NCI-H1092 (cell line): ENCODE measurements at places on chromosomes 2 and 18.

DNA sequence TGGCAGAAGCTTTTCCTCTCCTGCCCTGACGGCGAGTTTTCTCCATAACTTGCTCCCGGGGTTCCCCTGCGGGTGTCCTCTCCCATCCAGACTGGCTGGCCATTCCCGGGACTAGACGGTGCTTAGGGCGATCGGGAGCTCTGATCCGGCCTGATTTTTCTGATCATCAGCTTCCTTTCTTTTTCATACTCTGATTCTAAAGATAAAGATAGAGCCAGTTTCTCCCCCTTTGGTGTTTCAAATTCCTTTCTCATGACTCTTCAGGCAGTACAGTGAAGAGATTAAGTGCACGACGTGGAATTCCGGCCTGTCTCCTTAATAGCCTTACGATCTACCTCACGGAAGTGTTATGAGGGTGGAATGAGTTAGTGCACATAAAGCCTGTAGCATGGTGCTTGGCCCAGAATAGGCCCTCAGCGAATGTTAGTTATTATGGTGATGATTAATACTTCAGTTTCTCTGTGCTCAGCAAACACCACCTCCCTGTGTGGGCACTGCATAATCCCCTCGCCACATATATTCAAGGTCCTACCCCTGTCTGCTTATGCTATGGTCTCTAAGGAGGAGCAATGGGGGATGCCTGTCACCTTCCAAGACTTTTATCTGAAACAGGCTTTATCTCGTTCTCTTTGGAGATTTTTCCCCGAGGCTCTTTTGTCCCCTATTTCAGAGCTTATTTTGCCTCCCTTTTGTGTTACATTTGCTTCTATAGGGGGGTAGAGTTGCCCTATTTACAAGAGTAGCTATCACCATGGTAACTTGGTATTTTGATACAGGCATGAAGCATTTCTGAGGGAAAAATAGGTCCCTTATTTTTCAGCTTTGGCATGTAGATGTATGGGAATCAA, 254.8 kb downstream of the CDH2 start:
- no peak for DNase-seq

- DNase-seq = no peak
Observed at GRCh38 chr18:79511271-79511670, 115.5 kb downstream of the NFATC1 start.

GRCh38 chr2:166170356-166170755, 42.5 kb upstream of the SCN1A start:
- no peak for DNase-seq

- peak; percentile 14 for DNase-seq
Observed at GRCh38 chr2:156423674-156424282, 12.4 kb upstream of the GPD2 start.

- no peak for DNase-seq
Observed at GRCh38 chr2:100184055-100184737, 41.8 kb upstream of the AFF3 start.

DNA sequence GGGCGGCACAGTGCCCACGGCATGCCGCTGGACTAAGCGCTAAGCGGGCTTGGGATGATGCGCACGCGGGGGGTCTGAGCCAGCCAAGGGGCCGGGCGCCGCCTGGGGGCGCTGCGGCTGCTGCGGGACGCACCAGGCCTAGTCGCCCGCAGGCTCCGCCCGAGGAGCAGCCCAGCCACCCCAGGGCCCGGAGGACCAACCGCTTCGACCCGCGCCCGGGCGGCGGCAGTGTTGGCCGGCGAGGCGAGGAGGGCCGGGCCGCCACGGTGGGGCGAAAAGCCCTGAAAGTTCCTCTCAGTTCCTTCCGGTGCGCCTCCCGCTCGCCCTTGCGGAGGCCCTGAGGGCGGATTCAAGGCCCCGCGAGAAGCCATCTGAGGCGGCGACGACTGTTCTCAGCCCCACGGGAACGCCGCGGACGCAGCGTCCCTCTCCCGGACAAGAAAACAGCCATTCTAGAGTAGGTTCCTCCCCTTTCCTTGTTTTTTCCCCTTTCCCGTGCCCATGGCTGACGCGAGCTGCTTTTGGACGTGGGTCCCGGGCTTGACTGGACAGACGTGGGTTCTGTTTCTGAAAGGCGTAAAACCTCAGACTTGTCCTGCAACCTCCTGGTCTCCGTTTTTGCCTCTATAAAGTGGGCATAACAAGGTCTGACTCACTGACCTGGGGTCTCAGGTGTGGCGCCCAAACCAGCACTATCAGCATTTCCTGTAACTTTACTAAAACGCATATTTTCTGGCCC, at the start of gene ANKAR:
TSS of gene ANKAR (plus strand) at position 297 of the 739 bp plus-strand sequence. CDS start 1,821 bp downstream, outside the sequence.
- DNase-seq = peak; percentile 11

DNA sequence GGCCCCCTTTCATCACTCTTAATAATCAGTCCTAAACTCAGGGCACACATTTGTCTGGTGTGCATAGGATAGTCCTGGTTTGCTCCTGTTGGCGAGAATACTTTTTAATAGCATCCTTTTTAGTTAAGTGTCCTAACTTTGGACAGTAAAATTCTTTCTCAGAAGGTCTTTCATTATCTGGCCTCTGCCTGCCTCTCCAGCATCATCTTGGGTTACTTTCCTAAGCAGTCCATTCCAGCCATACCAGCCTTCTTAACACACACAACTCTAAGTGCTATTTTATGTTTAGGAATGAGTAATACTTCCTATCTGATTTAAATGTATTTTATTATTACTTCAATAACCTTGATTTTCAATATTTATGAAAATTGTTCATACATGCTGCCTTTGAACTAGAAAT, 151.0 kb downstream of the ACOXL start:
- no peak for DNase-seq

DNA sequence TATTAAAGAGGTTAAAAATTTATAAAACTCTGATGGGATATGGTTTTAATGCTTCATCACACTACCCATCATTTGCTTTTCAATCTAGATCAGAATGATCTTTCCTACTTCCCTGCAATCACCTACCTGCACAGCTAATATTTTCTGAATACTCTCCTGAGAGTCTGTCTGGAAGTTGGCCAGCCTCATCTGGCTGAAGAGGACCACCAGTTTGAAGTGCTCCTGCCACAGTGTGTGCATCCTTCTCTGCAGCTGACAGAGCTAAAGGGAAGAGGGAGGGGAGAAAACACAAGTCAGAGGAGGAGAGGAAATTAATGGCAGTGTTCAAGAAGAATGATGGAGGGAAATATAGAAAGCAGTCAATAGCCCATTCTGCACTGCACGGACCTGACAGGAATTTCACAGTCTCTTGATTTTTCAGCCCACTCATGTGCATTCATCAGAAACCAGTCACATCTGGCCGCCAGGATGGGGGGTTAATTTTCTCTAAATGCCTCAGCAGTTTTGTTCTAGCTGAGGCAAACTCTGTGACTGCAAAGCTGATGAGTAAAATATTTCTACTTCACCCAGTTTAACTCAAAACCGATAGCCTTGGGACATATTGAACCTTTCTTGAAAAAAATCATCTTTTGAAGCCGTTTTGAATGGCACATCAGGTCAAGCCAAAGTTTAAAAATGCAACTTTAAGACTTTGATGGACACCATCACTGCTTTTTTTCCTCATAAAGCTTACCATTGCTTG, 201.8 kb upstream of the KLHL14 start:
- peak; percentile 74 for DNase-seq

GRCh38 chr2:16252251-16252650, 311.9 kb downstream of the MYCN start:
- no peak for DNase-seq

DNA sequence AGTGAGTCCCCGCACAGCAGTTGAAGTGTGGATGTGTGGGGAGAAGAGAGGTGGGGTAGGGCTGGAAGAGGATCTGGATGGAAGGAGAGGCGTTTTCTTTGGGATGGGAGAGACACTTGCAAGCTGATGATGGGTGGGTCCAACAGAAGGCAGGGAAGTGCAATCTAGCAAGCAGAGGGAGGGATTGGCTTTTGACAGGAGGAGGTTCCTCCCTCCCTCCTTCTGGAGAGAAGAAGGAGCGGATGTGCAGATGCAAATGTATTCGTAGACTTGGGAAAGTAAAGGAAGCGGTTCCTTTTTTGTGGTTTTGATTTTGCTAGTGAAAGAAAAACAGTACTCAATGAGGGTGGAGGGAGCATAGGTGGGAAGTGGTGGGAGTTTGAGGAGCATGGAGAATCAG, 48.9 kb downstream of the LAMA3 start:
- no peak for DNase-seq

DNA sequence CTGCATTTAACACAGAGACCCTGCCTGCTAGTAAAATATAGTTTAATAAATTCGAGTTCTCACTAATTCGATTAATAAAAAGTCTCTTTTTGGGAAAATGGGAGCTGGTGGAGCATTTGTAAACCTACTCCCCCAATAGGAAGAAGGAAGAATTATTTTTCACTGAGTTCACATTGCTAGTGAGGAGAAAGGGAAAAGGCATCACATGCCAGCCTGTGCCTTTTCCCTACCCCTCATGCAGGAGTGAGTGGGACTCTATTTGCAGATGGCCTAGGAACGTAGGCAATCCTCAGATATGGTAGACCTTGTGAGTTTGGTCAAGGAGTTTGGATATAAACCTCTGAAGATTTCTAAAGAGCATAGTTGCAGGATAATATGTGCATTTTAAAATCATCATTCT, 218.4 kb upstream of the TRIB2 start:
- DNase-seq = no peak

DNA sequence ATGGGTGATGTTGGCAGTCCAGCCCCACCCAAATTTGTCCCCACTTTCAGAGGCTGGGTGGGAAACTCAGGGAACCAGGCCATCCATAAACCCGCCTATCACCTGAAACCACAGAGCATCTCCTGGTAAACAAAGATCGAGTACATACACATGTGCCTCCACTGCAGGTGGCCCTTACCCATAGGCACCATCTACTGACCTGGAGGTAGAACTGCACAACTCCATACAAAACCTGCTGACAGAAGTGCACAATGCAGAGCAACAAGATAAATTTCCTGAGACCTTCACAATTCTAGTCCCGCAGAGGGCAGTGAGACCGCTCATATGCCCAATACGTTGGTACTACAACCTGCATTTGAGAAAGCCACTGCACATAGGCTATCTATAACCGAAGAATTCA, 856.3 kb downstream of the SUCLG1 start:
- no peak for DNase-seq

DNA sequence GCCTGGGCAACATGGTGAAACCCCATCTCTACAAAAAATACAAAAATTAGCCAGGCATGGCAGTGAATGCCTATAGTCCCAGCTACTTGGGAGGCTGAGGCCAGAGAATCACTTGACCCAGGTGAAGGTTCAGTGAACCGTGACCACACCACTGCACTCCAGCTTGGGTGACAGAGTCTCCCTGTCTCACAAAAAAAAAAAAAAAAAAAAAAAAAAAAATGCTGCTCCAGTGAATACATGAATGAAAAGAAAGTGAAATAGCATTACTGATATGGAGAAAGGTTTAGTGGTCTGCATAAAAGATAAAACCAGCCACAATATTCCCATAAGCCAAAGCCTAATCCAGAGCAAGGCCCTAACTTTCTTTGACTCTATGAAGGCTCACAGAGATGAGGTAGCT, 44.5 kb downstream of the METTL8 start:
- no peak for DNase-seq

- no peak for DNase-seq
Observed at GRCh38 chr18:3156325-3156640, 63.5 kb downstream of the MYOM1 start.

DNA sequence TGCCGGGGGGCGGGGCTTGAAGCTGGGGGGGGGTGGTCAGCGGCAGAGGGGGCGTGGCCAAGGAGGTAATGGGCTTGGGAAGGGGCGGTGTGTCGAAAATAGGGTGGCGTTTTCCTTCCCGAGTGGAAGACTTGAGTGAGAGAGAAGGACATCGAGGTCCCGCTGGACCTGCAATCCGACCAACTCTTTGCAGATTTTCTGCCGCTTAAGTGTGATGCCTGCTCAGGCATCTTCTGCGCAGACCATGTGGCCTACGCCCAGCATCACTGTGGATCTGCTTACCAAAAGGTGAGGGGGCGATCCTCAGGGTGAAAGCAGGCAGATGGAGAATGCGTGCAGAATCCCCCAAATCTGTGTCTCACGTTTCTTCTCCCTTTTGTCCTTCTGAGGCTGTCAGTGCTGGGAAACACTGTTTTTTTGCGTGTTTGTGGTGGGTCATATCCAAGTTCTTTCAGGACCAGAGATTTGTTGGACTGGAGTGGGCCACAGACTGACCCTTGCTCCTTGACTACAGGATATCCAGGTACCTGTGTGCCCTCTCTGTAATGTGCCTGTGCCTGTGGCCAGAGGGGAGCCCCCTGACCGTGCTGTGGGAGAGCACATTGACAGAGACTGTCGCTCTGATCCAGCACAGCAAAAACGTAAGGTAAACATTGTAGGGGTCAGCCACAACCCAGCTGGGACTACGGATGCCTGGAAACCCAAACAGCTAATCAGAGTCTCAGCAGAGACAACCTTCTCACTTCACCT, 727 bp downstream of the ZFAND2B start:
- no peak for DNase-seq

DNA sequence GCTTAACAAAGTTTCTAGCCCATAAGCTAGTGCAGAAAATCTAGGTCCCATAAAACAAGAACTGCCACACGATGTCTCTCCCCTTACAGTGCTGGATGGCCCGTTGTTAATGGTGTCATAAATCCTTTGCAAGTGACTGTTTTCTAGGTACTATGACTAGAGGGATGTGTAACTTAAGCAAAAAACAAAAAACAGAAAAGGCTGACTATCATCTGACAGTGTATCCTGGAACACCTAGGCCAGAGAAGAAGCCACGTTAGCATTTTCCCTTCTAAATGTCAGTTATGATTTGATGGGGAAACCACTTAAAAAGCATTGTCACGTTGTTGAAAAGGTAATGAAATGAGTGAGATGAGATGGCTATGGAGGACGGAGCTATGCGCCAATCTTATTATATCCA, 2.4 kb downstream of the CASP8 start:
- no peak for DNase-seq

- DNase-seq = no peak
Observed at GRCh38 chr18:50151926-50152325, 43.0 kb downstream of the MYO5B start.

DNA sequence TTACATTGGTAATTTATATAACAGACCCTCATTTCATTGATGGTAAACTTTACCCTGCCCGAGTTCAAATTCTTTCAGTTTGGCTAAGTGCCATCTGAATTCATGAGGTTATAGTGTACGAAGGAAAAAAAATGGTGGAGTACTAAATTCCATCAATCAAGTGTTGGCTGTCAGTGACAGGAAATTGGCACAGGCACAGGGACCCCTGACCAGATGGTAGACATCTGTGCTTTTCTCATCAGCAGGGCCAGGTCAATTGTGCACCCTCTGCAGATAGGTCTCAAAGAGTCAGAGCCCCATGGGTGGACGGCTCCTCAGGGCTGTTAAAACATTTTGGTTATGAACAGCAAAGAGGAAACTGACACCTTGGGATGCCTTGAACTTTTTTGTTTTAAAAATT, 439.2 kb downstream of the SETBP1 start:
- no peak for DNase-seq

DNA sequence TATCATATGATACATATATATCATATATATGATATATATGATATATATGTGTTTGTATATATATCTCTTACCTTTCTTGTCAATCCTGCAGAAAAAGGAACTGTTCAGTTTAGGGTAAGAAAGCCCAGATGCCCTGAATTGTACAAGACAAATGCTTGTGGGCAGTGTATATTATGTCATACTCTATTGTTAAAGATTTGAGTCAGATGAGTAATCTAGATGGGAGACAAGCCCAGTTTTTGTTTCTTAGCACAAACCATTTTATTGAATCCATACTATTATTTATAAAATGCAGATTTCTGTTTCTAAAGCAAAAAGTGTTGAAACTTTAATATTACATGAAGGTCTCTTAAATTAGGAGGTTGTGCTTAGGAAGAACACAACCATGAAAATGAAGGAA, 90.6 kb downstream of the VRK2 start:
- DNase-seq = no peak
